ENCODE measurements at places on chromosomes 1 and 21.

DNA sequence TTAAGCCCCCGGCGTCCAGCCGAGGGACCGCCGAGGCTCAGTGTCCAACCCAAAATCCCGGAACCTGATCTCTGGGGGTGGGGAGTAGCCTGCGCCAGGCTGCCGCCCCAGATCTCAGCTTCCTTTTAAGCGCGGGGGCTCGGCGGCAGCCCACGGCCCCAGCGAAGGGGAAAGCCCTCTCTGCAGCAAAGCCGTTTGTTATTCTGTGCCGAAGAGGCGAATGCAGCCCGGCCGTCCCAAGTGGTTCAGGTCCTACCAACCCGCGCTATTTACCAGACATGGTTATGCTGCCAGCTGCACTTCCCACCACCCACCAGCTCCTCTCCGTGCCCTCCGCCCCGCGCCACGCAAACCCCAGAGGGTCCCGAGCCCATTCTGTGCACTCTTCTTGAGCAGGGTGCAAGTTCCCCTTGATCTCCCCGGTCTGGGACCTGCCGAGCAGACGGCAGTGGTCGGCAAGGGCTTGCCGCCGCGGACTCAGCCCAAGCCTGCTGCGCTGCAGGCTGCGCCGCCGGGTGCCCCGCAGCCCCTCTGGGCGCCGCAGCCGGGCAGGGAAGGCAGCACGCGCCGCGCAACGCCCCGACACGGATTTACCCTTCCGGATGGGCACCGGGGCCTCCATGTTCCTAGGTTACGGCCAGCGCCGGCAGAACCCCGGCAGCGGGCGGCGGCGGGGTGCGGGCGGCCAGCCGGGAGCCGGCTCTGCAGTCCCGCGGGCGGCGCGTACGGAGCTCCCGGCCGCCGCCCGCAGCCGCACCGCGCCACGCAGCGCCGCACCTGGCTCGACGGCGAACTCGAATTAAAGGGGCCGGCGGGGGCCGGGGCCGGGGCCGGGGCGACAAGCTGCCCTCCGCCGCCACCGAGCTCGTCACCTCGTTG, 738 bp upstream of the KCNA2 start:
- DNase-seq: no peak

GRCh38 chr1:16183179-16183578, 27.3 kb upstream of the EPHA2 start:
- no peak for DNase-seq

DNA sequence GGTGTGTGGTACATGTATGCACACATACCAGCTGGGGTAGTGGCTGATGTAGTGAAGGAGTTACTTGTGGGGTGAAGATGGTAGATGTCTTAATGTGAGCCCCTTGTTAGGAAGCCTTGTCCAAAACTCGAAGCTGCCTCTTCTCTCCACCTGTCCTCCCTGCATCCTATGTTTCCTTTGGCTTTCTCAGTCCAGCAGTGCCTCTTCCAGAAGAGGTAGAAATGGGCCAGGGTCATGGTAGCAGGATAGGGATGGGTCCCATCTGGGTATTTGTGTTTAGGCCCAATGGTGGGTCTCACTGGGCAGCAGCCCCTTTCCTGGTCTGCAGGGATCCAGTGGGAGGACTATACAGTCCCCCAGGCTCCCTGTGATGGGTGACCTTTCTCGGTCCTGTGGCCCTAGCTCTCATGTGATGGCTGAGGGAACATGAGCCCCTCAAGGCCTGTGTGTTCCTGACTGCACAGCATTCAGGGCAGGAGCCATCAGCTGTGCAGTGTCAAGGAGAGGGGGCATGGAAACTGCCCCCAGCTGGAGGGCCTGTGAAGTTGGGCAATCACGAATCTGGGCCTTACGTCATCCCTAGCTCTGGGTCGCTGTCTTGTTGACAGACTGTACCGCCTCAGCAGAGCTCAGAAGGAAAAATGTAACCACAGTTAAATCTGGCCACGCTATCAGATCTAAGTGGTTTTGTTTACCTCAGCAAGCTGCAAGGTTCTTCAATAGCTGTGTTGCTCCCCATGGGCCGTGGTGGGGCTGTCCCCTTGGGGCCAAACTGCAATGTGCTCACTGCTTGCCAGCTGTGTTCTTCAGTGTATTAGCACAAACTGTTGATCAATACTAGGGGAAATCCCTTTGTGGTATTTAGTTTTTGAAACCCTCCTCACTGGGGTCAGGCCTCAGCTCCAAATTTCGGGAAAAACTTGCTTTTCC, 82.7 kb downstream of the NOS1AP start:
- DNase-seq: no peak

- DNase-seq: no peak
These were observed 83.1 kb downstream of the WLS start for GRCh38 chr1:68149110-68149798.
